ENCODE measurements at places on chromosomes 12 and 14.

GRCh38 chr14:22429546-22430294 lies 159.3 kb downstream of the DAD1 start:
- no peak for DNase-seq

- no peak for DNase-seq
Observed at GRCh38 chr14:65287264-65288131, 125.0 kb upstream of the FUT8 start.

- DNase-seq, result peak; percentile 25
Observed at GRCh38 chr12:31218203-31219025, 107.5 kb downstream of the SINHCAF start.

DNA sequence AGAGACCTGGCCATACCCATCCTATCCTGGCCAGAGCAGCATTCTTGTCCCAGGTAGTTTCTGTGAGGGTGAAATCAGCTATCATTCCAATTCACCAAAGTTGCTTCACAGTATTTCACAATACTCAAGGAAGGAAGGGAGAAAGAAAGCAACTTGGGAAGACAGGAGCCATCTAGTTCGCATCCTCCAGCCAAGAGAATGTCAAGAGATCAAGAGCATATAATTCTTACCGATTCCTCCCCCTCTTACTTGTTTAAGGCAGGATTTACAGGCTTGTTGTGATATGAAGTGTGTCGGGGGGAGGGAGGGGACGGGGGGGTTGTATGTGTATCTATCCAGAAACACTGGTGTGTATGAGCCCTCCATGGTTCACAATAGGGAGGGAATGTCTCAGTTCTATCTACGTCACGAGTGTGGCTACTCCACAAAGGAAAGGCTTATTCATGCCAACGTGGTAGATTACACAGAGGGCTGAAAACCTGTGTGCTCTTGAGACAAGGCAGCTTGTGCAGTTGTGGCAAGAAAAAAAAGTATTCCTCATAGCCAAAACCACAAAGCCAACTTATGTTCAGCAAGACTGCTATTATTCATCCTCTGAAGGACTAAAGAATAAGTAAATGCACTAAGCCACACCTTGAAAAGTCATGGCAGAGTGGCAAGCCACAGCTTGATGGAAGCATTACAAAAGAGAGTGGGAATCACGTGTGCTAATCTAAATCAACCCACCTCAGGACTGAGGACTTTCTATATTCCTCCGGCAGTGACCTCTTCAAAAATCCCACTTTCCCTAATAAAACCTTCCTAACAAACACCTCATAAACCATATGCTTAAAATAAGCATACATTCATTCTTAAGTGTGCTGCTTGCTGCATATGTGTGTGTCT lies 35.0 kb downstream of the CORO1C start:
- peak; percentile 96 for DNase-seq

GRCh38 chr14:94382716-94383596 lies 5.4 kb downstream of the SERPINA1 start:
- no peak for DNase-seq

GRCh38 chr12:106566771-106567170 lies 16.0 kb upstream of the RFX4 start:
- DNase-seq, result no peak

DNA sequence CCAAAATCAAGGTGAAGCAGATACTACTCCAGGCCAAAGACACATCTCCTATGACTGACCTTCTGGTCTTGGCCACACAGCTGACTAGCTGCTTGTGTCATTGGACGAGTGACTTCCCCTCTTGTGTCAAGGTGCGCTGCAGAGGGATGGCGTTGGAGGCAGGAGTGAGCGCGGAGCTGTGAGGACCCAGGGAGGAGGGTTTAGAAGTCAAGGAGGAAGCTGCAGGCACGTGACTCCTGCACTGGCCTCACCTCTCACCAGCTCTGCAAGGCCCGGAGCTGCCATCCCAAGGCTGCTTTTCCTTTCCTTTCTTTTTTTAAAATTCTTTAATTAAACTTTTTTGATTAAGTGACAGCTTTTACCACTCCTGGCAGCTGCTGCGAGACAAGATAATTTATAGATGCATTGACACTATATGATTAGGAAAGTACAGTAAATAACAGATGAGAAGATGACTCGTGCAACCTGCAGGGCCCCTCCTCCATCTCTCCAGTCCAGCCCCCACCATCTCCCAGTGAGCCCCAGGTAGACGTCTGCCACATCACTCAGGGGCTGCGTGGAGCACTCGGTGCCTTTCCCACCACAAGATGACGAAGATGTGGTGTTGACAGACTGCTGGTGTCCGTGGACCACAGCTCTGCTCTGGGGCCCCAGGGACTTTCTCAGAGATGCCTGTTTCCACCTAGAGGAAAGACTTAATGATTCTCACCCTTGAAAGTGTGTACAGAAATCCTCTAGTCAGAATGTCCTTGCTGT lies 350.6 kb downstream of the CACNA1C start:
- DNase-seq, result no peak

GRCh38 chr12:94677778-94678177 lies 27.4 kb upstream of the TMCC3 start:
- no peak for DNase-seq

- DNase-seq, result no peak
Observed at GRCh38 chr12:68270358-68270757, 17.0 kb upstream of the IL22 start.

GRCh38 chr14:91008759-91009409 lies 51.6 kb downstream of the RPS6KA5 start:
- DNase-seq, result no peak
